ENCODE measurements at places on chromosomes 6 and 20.

GRCh38 chr6:25829375-25829774 lies 2.5 kb downstream of the SLC17A1 start:
- no peak for DNase-seq

DNA sequence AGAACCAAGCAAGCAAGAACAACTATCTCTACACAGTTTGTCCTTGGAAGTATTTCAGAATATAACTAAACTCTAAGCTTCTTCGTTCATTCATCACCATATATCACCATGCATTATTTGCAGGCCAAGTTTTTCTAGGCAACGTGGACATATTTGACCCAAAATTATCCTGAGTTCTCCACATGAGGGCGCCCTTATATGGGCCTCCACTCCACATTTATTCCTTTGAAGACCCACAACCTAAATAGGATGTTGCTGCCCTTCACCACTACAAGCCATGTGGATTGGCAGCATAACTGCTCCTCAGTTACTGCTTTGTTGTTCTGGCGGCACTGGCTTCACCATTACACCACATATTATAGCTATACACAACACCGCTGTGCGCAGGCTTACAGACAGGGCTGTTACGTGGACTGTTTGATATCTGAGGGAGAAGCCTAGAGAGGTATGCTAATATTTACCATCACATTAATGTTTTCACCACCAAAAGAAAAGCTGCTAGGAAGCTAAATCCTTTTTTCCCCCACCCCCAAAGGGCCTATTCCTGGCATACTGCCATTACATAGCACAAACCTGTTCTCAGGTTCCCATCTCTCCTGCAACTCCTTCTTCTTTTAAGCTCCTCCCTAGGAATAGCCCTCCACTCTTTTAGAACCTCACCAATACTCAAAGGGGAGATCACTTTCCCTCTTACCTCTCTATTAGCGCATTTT lies 411.7 kb downstream of the C6orf118 start:
- DNase-seq = no peak

DNA sequence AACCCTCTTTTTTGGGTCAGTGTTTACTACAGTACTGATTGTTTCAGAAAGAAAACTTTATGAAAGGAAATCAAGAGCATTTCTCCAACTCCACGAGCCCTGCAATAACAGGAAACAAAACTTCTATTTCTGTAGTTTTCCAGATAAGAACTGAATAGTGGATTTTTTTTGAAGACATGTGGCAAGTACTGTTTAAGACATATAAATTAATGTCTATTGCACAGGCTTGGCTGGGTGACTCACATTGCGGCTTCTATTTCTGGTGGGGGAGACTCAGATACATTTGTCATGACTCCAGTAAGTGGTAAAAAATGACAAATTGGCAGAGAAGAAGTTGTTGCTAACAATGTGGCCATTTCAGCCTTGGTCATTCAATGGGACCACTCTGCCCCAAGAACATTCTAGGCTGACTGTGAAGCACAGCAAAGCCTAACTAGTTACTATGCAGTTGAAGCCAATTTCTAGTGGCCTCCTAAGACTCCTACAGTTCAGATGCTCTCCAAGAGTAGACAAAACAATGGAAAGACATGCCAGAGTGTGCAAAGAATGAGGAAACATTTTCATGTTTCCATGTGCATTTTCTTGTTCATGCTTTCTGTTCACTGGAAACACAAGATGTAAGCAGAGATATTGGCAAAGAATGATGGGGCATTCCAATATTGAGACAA lies 200.9 kb downstream of the EDN1 start:
- DNase-seq = no peak

- no peak for DNase-seq
Measured at GRCh38 chr20:8148501-8148900, 16.4 kb downstream of the PLCB1 start.

DNA sequence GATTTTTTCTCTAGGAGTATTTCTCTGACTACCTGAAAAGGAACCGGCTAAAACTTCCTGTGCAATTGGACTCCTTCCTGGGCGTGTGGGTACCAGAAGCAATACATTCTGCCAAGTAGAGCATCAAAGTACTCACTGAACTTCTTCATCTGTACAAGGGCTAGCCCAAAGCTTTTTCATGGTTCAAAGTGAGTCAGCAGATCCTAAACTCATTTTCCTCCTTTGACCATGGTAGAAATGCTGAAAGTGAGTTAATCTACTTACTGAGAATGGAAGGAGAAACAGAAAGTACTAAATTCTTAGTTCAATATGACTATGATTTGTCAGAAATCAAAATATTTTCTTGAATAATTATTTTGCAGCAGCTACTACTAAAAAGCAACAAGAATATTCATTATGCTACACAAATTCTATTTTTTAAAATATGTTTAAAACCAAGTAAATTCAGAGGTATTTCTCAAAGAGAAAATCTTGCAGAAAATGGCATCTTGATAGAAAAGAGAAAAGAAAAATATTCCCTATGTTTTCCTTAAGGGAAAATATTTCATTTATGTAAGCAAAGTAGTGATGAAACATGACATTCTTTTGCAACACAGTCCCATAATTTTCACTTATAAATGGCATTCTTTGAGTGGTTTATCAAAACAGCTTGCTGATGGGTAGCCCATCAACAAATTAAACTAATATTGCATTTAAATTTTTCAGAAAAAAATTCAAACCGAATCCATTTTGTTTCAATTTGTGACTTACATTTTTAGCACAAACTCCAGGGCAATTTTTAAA lies 3.7 kb upstream of the BEND6 start:
- no peak for DNase-seq

DNA sequence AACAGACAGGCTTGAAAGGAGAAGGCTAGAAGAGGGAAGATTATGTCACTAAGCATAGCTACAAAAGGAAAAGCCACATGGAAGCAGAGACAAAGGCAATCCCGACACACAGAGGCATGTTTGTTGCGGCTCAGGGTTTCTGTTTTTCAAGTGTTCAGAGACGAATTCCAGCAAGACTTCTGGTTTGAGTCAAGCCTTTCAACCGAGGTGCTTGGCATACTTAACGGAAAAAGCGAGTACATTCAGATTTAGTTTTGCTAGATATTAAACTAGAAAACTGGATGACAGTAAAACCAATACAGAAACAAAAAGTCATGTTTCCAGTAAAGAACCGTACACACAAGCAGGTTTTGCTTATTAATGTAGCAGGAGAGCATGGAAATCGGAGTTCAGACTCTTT lies 27.2 kb downstream of the MCUR1 start:
- DNase-seq = no peak

Measured in T-cell (primary cell).